ENCODE measurements at places on chromosomes 7 and 10.

- no peaks in the 10 kb centered on the region for H3K27me3 ChIP-seq
- no peak for DNase-seq
- H3K4me1 ChIP-seq, result peaks cover 20% of the 10 kb centered on the region
- no peak overlapping the region for H3K27ac ChIP-seq
- H3K4me3 ChIP-seq, result no peak overlapping the region
Measured at GRCh38 chr10:17354781-17355180, 99.6 kb downstream of the ST8SIA6 start.

GRCh38 chr7:5231811-5232484 is 41.9 kb downstream of the WIPI2 start:
- no peak overlapping the region for H3K27ac ChIP-seq
- H3K4me1 ChIP-seq, result peaks cover 14% of the 10 kb centered on the region
- DNase-seq, result no peak
- no peaks in the 10 kb centered on the region for H3K27me3 ChIP-seq
- H3K36me3 ChIP-seq, result peaks cover 59% of the 10 kb centered on the region

- H3K27me3 ChIP-seq, result no peaks in the 10 kb centered on the region
- H3K4me1 ChIP-seq, result peaks cover 26% of the 10 kb centered on the region
Measured at GRCh38 chr7:27737616-27738015, 2.3 kb upstream of the TAX1BP1 start.

GRCh38 chr10:88200312-88201032 is 337.0 kb downstream of the PTEN start:
- H3K4me3 ChIP-seq, result no peak overlapping the region
- peaks cover 4% of the 10 kb centered on the region for H3K4me1 ChIP-seq
- no peaks in the 10 kb centered on the region for H3K27me3 ChIP-seq
- no peaks in the 10 kb centered on the region for H3K36me3 ChIP-seq
- H3K27ac ChIP-seq, result no peak overlapping the region

DNA sequence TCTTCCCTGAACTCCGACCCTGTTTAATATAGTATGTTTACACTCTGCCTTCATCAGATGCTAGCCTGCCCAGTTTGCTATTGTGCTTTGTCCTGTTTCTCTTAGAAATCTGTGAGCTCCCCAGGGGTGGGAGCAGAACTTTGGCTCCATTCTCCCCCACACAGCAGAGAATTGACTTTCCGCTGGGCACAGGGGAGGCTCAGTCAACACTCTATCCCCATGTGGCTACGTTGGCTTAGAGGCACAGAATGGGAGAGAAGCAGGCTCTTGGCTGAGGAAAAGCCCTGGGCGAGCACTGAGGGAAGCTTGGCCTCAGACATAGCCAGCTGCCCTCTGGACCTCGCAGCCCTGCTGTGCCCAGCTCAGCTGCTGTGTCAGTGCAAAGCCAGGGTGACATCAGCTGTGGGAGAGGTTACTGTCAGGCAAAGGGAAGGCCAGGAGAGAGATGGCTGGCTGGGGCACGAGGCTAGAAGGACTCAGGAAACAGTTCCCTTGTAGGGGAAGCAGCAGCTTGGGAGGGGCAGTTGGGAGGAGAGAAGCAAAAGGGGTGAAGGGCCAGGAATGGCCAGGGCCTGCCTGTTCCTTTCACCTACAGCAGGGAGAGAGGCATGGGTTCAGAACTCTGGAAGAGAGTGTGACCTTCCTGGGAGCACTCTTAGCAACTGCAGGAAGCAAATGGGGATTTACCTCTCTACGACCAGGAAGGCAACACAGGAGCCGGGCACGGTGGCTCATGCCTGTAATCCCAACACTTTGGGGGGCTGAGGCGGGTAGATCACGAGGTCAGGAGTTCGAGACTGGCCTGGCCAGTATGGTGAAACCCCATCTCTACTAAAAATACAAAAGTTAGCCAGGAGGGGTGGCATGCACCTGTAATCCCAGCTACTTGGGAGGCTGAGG is 5.8 kb upstream of the SCD start:
- H3K27ac ChIP-seq, result no peak overlapping the region
- no peak overlapping the region for H3K4me3 ChIP-seq
- DNase-seq, result no peak
- H3K36me3 ChIP-seq, result no peaks in the 10 kb centered on the region
- peaks cover 2% of the 10 kb centered on the region for H3K4me1 ChIP-seq

DNA sequence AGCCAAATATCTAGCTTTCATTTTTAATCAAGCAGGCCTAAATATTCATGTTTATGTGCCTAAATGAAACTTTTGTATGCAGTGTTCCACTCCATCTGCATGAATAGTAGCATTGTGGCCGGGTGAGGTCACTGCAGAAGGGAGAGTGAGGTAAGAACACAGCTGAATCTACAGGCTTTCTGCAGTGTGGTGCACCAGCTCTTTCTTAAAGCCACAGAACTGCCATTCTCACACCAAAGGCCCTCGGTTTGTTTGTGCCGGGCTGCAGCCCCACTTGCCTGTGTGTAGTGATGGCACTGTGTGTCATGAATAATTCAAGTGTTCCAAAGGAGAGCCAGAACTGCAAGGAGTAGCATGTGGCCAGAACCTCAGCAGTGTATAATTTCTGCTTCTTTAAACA is 204.1 kb downstream of the TRIL start:
- H3K4me1 ChIP-seq, result peaks cover under 1% of the 10 kb centered on the region
- H3K27ac ChIP-seq, result no peak overlapping the region
- no peaks in the 10 kb centered on the region for H3K36me3 ChIP-seq
- no peaks in the 10 kb centered on the region for H3K27me3 ChIP-seq
- H3K4me3 ChIP-seq, result no peak overlapping the region

GRCh38 chr10:30931094-30931493 is 100.6 kb downstream of the ZNF438 start:
- H3K4me1 ChIP-seq, result no peaks in the 10 kb centered on the region
- H3K27me3 ChIP-seq, result no peaks in the 10 kb centered on the region
- no peak overlapping the region for H3K4me3 ChIP-seq
- no peak overlapping the region for H3K27ac ChIP-seq

DNA sequence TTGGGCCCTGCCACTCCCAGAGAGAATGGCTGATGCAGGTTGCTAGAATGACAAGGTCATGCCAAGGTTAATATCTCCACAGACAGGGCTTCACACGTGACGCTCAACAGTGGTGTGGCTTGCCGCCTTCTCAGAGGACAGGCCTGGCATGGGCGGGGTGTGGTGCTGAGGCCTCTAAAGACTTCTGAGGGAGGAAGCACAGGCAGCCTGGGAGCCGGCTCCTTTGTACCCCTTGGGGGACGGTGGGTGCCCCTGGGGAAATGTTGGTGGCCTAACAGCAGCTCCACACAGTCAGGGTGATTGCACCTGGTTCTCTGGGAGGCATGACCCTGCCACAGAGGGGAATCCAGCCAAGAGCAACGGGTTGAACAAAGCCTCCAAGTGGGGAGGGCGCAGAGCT is 115.1 kb downstream of the PKD1L1 start:
- no peak overlapping the region for H3K4me3 ChIP-seq
- peaks cover 1% of the 10 kb centered on the region for H3K4me1 ChIP-seq
- DNase-seq, result no peak
- H3K27ac ChIP-seq, result no peak overlapping the region
- H3K36me3 ChIP-seq, result no peaks in the 10 kb centered on the region

GRCh38 chr7:82131215-82131614 is 312.4 kb downstream of the CACNA2D1 start:
- DNase-seq, result no peak
- H3K36me3 ChIP-seq, result no peaks in the 10 kb centered on the region
- no peak overlapping the region for H3K27ac ChIP-seq
- no peaks in the 10 kb centered on the region for H3K4me1 ChIP-seq
- no peak overlapping the region for H3K4me3 ChIP-seq

DNA sequence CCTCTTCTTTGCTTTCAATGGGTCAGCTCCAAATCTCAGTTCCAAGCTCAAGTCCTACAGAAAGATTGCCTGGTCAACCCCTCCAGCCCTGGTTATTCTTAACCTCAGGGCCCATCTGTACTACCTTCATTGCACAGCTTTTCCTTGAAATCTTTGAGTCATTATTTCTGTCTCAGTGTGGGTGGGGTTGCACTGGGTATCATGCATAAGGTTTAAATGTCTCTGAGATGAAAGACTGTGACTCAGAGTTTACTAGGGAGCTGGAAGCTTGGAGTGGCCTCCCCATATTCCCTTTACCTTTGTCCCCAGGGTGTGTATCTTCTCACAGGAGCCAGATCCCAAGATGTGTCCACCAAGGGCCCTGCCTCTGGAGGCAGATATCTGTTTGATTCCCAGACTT is 3.3 kb upstream of the OR6V1 start:
- H3K27ac ChIP-seq, result no peak overlapping the region
- H3K4me3 ChIP-seq, result no peak overlapping the region
- no peaks in the 10 kb centered on the region for H3K27me3 ChIP-seq
- DNase-seq, result no peak
- no peaks in the 10 kb centered on the region for H3K36me3 ChIP-seq
- no peaks in the 10 kb centered on the region for H3K4me1 ChIP-seq

GRCh38 chr10:103757531-103758293 is 97.7 kb downstream of the SH3PXD2A start:
- no peak for DNase-seq
- no peak overlapping the region for H3K4me3 ChIP-seq
- peaks cover 54% of the 10 kb centered on the region for H3K4me1 ChIP-seq

GRCh38 chr10:77560471-77560870 is 77.1 kb downstream of the KCNMA1 start:
- H3K27me3 ChIP-seq, result peaks cover 18% of the 10 kb centered on the region
- H3K4me3 ChIP-seq, result no peak overlapping the region
- no peaks in the 10 kb centered on the region for H3K4me1 ChIP-seq
- H3K27ac ChIP-seq, result no peak overlapping the region
- H3K36me3 ChIP-seq, result no peaks in the 10 kb centered on the region
- DNase-seq, result peak; percentile 12

DNA sequence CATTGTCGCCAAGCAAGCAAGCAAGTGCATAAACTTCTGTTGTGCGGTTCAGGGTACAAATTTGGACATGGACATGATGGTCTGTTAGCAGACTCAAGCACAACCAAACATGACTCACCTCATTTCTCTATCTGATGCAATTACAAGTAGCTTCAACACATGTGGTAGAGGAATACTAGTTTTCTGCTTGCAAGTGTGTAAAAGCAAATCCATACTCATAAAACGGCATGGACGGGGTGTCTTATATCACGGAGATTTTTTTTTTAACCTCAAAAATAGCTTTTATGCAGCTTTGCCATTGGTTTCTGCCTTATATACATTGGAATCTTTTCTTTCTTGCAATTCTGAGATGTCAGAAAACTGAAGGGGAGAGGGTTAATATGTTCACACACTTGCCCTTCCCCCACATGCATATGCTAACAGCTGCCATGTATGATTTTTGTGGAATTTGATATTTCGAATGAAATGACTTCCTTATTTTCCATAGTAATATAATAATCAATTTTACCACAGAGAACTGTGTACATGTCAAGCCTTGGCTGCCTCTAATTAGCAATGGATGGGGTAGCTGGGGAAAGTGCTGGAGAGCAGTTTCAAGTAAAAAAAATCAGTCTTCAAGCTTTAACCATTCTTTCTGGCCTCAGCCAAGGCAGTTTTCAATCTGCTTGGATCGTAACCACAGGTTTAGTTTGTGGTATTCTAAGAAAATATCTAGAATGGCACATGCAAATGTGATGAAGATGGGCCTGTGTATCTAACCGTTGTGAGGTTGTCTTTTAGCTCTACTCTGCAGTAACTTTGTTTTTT is 106.0 kb upstream of the PDCD4 start:
- H3K27ac ChIP-seq, result no peak overlapping the region
- H3K4me3 ChIP-seq, result no peak overlapping the region
- no peaks in the 10 kb centered on the region for H3K36me3 ChIP-seq
- no peak for DNase-seq

DNA sequence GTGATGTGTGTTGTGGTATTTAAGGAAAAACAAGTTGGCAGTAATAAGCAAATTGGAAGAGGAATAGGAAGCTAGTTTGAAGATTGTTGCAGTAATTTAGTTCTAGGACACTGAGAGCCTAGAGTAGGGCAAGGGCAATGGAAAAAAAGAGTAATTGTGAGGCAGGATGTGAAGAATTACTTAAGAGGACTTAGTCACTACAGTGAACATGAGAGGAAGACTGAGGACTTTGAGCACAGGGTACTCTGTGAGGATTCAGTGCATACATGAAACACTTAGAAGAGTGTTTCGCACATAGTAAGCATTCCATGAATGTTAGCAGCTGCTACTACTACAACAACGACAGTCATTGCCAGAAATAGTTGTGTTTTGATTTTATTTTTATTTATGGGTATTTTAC is 30.9 kb upstream of the DKK1 start:
- no peak overlapping the region for H3K27ac ChIP-seq
- H3K27me3 ChIP-seq, result no peaks in the 10 kb centered on the region
- no peak overlapping the region for H3K4me3 ChIP-seq
- H3K4me1 ChIP-seq, result no peaks in the 10 kb centered on the region

GRCh38 chr10:84665883-84666463 is 337.6 kb downstream of the CCSER2 start:
- no peaks in the 10 kb centered on the region for H3K4me1 ChIP-seq
- H3K27me3 ChIP-seq, result no peaks in the 10 kb centered on the region
- no peak overlapping the region for H3K4me3 ChIP-seq
- no peaks in the 10 kb centered on the region for H3K36me3 ChIP-seq

- H3K4me3 ChIP-seq, result no peak overlapping the region
- no peaks in the 10 kb centered on the region for H3K36me3 ChIP-seq
- no peaks in the 10 kb centered on the region for H3K27me3 ChIP-seq
Measured at GRCh38 chr7:37016064-37016878, 292.0 kb upstream of the AOAH start.

All from suprapubic skin (tissue), 4 donors.